ENCODE measurements at places on chromosomes 7 and 10.

GRCh38 chr10:131396121-131397050 lies 84.9 kb upstream of the TCERG1L start:
- DNase-seq: no peak

- no peak for DNase-seq
Observed at GRCh38 chr7:128192497-128193142, 48.5 kb upstream of the LEP start.

- no peak for DNase-seq
Observed at GRCh38 chr7:120402079-120402767, 129.2 kb downstream of the KCND2 start.

- peak; percentile 7 for DNase-seq
Observed at GRCh38 chr7:88169717-88170320, 50.0 kb downstream of the SRI start.

- DNase-seq: no peak
Observed at GRCh38 chr10:95837783-95838182, 70.0 kb upstream of the CC2D2B start.

DNA sequence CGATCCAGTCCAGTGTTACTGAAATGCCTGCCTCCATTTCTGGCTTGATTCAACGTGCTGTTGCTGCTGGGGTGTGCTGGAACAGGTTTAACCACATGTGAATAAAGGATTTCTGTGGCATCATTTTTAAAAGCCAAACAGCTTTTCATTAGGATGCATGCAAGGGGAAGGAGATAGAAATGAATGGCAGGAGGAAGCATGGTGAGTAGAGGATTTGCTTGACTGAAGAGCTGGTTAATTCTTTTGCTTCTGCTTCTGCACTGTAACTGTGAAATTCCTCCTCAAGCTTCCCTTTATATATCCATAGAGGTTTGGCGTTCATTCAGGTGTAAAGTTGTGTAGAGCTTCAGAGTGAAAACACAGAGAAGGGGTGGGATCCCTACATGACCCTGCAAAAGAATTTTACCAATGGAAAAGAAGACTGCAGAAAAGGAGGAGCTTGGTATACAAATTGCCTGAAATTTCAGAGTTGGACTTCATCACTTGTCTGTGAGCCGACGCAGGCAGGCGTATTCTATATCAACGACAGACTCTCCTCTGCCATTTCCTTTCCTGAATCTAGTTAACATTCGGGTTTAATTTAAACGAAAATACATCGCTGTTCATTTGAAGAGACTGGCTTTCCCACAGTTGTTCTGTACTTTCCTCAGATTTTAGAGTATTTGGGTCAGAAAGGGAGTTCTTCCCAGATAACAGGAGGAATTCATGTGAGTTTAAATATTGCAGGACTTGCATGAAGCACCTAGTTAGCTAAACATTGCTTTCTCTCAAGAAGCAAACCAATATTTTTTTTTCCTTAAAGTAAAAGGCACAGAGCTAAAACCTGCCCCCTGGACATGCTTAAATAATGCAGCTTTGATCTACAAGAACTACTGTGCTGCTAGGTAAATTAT lies at the start of gene SOSTDC1:
Gene SOSTDC1, minus strand, starts transcription at position 270 of the 893 bp plus-strand sequence. Its CDS starts 70 bp downstream, at position 200.
- no peak for DNase-seq

GRCh38 chr7:39084349-39084748 lies 106.6 kb downstream of the POU6F2 start:
- no peak for DNase-seq

- DNase-seq: no peak
Observed at GRCh38 chr7:117777335-117778142, 95.7 kb downstream of the CTTNBP2 start.

DNA sequence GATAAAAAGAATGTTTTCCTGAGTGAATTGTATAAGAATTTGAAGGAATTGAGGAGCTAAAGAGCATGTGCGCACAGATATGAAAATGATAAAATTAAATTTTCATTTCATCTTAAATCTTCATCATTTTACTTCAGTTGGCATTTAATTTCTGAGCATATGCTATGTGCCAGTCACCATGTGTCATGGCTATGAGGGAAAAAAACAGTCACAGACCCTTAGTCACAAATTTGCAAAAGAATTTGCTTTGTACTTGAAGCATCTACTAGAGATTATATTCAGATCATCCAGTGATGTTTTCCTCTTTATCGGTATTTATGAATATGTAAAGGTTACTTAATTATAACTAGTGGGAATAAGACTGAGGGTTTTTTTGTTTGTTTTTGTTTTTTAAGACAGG lies 29.8 kb downstream of the VCL start:
- DNase-seq: no peak

DNA sequence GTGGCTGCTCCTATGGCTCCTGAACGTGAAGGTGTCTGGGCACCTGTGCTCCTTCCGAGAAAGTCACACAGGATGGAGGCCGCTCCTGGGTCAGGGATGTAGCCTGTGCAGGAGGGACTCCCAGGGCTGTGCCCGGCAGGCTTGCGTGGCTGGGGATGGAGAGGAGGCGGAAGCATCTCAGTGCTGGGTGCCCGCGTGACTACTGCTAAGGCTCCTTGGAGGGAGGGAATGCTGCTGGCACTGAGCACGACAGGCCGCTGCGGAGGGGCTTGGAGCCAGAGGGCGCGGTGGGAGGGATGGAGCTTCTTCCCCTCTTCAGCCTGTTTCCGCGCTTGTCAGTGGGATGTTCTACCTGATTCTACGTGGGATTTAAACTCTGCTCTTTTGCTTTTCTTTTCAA lies 35.0 kb downstream of the ADCY1 start:
- no peak for DNase-seq

GRCh38 chr7:128888756-128889095 lies 21.8 kb downstream of the KCP start:
- DNase-seq: no peak

- no peak for DNase-seq
Observed at GRCh38 chr7:93821463-93821862, 69.1 kb downstream of the TFPI2 start.

- no peak for DNase-seq
Observed at GRCh38 chr10:132383751-132384196, 13.2 kb upstream of the PWWP2B start.

DNA sequence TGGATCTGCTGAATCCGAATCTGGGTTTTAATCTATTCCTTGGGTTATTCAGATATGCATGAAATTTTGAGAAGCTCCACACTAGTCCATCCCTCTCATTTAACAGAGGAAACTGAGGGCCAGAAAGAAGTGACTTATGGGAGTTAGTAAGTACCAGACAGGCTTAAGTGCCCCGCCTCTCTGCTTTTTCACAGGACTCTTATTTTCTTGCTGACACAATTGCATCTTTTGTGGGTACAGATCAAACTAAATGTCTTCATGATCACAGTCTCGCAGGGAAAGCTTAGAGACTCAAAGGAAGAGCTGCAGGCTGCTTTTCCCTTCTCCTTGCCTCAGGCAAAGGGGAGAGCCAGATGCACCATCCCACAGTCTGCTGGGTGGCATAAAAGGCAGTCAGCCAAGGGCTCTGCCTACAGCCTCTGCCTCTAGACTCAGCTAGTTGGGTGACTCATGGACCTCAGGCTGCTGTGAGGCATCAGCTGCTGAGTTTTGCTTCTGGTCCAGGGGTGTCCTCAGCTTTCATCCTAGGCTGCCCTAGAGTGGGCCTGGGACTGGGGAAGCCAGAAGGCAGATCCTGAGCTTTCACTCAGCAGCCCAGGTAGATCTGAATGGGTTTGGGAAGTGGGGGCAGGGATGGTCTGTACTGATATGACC lies 11.6 kb downstream of the GOLGA7B start:
- DNase-seq: no peak

DNA sequence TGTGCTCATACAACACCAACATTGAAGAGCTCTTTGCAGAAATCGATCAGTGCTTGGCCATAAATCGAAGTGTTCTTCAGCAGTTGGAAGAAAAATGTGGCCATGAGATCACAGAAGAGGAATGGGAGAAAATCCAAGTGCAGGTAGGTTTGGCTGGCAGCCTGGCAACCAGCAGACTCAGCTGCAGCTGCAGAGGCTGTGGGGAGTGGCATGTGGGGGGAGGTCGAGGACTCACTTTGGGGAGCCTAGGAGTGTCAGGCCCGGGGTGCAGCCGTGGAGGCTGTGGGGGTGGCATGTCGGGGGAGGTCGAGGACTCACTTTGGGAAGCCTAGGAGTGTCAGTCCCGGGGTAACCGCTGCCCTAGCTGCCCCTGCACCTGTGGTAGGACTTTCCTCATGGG lies 35.1 kb downstream of the RNF32 start:
- DNase-seq: no peak

GRCh38 chr10:80421707-80422536 lies 13.6 kb downstream of the PRXL2A start:
- no peak for DNase-seq

- peak; percentile 10 for DNase-seq
Observed at GRCh38 chr10:43076876-43077420, at the start of gene RET. RET (plus strand) TSS chr10:43077069; CDS start chr10:43077259, 190 bp downstream.

DNA sequence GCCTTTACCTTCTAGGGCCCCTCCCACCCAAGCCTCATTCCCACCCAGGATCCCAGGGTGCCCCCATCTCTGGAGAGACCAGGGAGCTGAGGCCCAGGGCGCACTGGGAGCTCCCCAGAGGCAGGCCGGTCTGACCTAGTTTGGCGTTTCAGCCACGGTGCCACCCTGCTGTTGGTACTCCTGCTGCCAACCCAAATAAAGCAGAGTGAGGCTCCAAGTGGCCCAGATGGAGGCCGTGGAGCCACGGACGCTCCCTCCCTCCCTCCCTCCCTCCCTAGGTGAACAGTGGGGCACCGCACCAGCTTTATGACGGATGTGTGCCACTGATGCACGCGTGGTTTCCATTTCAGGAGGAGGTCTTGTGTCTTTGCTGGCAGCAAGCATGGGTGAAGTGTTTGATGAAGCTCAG lies 1.8 kb downstream of the INPP5A start:
- peak; percentile 32 for DNase-seq

DNA sequence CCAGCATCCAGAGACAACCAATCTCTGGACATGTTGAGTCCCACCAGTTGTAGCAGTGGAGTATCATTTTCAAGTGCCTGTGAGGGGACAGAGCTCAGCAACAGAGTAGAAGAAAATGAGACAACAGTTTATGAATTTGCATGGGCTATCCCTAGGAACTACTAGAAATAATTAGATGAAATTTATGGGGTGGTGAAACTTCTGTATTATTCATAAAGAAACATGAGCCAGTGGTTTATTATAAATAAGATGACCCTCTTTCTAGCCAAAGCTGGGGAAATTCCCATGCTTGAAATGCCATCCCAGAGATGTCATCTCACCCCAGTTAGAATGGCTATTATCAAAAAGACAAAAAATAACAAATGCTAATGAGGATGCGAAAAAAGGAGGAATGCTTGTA lies 55.1 kb upstream of the ITGB8 start:
- no peak for DNase-seq
